ENCODE measurements at places on chromosomes 6 and 20. TPM values are rescaled to one million over a fixed set of nuclear protein-coding genes. Genes with fewer than 3 reads are reported as not detected.

DNA sequence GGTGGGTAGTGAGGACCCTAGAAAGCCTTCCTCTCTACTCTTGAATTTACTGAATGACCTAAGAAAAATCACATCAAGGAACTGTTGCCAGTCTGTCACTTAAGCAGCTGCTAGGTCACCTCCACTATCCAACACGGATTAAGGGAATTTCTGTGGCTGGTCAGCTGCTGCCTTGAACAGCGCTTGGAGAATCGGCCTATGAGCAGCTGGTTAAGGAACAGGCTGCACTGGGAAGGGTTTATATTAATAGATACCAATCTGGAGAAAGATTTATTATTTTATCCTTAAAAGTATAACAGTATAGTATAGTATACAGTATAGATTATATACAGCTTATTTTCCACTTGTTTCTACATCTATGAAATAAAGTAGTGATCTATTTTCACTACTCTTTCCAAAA lies 6.5 kb downstream of the PTPRK start:
- no peak for DNase-seq

GRCh38 chr20:37543828-37544227 lies 16.2 kb upstream of the BLCAP start:
- no peak for DNase-seq

GRCh38 chr6:124722141-124722878 lies 239.9 kb upstream of the RNF217 start:
- DNase-seq = no peak

DNA sequence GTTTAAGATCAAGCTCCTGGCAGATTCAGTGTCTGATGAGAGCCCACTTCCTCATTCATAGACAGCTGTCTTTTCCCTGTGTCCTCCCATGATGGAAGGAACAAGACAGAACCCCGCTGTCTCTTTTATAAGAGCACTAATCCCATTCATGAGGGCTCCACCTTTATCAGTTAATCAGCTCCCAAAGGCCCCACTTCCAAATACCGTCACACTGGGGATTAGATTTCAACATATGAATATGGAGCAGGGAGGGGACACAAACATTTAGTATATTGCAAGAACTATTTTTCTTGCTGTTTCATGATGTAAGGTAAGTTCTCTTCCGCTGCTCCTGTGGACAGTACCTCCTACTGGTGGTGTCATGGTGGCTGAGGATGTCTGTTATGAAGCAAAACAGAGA lies 158.3 kb upstream of the IRAK1BP1 start:
- DNase-seq = no peak

The PLCB1 gene
- 3.2 TPM for total RNA-seq

DNA sequence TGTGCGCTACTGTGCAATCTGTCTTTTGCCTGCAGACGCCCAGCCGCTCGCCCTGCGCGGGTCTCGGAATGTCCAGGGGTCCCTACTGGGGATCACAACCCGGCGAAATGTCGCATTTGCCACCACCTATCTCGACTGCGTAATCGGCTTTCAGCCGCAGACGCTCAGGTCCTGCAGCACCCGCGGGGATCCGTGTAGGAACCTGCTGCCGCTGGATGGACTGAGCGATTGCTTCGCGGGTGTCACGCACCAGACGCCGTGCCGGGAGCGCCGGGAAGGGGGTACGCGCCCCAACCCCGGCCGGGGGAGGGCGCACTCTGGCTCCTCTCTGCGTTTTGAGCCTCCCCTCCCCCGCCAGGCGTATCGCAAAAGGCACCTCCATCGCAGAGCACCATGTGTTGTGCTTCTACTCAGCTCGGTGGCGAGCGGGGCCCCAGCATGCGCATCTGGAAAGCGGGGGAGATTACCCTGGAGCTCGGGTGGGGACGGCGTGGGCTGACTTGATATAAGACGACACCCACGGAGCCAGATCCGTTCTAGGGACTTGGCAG lies 747 bp upstream of the PTPRA start:
- peak; percentile 85 for DNase-seq

- DNase-seq = no peak
Measured at GRCh38 chr6:29130644-29131043, 22.8 kb downstream of the OR2J3 start.

DNA sequence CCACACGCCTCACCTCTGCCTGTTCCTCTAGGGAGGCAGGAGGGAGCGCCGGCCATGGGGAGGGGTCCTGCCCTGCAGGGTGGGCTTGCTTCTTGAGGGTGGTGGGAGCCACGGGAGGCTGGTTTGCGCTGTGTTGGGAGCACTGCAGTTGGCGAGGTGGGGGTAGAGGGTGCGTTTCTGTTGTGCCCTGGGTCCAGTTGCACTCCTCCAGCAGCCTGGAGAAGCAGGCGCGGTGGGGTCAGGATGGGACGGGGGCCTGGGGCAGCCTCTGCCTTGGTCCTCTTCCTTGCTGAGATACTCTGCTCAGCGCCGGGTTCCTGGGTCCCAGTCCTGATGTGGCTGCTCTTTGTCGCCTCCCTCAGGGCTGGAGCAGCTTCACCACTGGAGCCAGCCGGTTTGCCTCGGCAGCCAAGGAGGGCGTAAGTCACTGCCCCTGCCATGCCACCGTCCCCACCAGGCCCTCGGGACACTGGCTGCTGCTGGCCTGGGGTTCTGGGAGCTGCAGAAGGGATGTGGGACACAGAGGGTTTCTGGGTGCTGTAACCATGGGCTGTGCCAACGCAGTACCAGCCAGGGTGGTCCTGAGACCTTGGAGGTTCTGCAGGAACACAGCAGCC lies 8.4 kb downstream of the ARFGAP1 start:
- no peak for DNase-seq

- DNase-seq = no peak
Measured at GRCh38 chr20:32160341-32160740, 47.2 kb downstream of the PLAGL2 start.

Measured in activated T-cell treated with anti-CD3 and anti-CD28 coated beads, Interleukin-2, amount 50 U/mL, for 72 hours (primary cell).